HCEC 1CT (cell line): ENCODE measurements at places on chromosomes 7 and 10.

DNA sequence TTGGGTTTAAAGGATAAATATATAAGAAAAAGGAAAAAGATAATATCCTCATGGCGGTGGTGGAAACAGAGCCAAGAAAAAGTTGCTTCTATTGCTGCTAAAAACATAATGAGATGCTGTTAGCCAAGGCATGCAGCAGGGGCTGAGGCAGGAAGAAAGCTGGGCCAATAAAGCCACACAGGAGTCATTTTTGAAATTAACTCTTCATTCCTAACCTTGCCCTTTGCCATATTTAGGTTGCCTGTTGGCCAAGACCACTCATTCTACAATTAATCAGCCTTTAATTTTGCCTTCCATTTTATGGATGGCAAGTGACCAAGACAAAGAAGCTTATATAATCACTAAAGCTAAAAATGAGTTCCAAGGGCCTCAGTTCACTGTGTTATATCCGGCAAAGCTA is 58.2 kb downstream of the ARMH3 start:
- no peak for DNase-seq

DNA sequence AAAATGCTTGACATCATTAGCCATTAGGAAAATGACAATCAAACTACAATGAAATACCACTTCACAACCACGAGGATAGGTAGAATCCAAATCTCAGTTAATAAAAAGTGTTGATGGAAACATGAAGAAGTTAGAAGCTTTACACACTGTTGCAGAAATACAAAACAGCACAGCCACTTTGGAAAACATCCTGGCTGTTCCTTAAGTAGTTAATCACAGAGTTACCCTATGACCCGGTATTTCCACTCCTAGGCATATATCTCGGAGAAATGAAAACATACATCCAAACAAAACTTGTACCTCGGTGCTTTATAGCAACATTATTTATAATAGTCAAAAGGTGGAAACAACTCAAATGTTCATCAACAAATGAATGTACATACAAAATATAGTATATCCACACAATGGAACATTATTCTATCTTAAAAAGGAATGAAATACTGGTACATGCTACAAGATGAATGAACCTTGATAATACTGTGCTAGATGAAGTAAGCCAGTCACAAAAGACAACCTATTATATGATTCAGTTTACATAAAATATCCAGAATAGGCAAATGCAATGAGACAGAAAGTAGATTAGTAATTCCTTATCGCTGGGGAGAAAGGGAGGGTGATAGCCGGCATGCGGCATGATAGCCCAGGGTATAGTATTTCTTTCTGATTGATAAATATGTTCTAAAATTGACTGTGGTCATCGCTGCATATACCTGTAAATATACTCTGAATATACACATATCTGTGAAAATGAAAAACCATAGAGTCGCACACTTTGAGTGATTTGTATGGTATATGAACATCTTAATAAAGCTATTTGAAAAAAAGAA is 1.9 kb downstream of the VWDE start:
- DNase-seq = no peak

GRCh38 chr7:66206934-66207240 is 1.8 kb downstream of the TPST1 start:
- DNase-seq = no peak

DNA sequence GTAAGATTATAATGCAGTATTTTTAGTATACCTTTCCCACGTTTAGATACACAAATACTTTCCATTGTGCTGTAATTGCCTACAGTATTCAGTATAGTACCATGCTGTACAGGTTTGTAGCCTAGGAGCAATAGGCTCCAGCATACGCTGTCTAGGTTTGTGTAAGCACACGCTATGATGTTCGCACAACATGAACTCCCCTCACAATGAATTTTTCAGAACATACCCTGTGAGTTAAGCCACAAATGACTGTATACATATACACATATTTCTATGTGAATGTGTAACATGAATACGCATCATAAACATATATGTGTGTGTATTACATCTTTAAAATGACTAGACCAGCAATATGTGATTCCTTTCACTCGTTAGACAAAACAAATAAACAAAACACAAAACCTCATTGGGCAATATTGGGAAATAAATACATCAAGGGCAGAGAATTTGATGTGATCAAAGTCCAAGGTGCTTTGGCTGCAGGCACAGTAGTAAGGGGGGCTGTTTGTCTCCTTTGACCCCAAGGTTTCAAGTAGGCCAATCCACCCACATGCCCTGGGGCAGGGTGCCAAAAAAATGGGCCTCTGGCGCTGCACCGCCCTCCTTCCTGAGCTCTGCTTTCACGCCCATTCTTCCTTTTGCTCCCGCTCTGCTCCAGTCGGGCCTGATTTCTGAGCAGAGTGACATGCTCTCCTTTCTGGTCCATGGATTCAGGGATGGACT is 33.9 kb downstream of the CHN2 start:
- DNase-seq = no peak

DNA sequence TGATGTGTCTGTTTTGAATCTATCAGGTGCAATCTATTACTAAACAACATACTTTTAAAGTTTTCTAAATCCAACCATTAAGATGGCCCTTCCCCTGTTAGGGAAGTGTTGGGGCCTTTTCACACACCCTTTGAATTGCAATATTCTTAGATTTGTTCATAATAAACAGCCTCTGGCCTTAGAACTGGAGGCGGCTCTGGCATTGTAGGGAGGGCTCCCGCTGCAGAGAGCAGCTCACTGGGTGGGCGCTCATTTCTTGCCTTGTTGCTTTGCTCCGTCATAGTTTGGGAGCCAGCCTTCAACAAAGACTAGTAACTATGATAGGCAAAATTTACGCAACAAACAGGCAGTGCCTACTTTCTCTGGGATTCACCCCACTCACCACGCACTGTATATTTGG is 4.2 kb upstream of the HOXA10 start:
- peak; percentile 79 for DNase-seq

DNA sequence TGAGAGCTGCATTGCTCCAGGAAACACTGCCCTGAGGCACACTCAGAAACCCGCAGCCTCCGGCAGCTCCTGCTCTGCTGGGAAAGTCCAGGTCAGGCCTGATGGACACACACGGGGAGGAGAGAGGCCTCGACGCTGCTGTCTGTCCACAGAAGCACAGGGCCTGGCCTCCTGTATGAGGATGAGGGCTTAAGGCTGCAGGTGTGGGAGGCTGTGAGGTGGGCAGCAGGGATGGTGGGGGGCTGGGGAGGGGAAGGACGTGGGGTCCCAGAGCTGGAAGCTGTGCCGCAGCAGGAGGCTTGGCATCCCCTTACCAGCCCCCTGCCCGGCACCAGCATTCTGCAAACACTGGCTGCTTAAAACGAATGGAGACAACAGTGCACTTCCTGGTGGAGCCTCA is 186.2 kb downstream of the DNAJB6 start:
- no peak for DNase-seq

DNA sequence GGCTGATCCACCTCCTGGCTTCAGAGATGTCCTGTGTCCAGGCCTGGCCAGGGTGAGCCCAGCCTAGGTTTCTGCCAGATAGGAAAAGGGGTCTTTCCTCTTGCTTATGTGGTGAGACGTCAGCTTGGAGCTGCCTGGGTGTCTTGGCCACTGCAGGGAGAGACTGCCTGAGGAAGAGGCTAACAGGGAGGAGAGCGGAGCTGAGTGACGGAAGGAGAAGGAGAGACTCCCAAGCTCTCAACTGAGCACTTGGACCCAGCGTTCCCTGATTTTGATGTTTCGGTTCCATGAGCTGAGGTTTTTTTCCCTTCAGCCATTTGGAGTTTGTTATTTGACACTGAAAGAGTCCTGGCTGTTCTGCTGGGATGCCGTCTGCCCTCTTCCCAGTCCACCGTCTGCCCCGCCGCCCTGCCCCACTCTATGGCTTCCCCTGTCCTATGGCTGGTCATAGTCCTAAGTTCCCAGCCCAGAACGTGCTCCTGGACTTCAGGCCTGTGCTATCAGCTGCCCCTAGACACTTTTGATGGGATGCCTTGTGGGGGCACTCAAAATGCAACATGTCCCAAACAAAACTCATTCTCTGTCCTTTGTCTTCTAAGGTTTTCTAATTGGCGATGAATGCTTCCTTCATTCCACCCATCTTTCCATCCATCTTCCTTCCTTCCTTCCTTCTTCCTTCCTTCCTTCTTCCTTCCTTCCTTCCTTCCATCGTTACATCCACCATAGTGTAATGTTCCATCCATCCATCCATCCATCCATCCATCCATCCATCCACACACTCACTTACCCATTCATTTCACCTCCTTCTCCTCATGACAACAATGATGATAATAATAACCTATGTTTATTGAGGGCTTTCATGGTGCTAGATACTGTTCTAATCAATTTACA is 20.3 kb upstream of the PCBD1 start:
- no peak for DNase-seq

GRCh38 chr10:64345856-64346255 is 824.7 kb downstream of the REEP3 start:
- no peak for DNase-seq

- DNase-seq = no peak
Observed at GRCh38 chr7:66339141-66339540, 134.0 kb downstream of the TPST1 start.

GRCh38 chr10:30374353-30374752 is 25.3 kb upstream of the MTPAP start:
- no peak for DNase-seq

DNA sequence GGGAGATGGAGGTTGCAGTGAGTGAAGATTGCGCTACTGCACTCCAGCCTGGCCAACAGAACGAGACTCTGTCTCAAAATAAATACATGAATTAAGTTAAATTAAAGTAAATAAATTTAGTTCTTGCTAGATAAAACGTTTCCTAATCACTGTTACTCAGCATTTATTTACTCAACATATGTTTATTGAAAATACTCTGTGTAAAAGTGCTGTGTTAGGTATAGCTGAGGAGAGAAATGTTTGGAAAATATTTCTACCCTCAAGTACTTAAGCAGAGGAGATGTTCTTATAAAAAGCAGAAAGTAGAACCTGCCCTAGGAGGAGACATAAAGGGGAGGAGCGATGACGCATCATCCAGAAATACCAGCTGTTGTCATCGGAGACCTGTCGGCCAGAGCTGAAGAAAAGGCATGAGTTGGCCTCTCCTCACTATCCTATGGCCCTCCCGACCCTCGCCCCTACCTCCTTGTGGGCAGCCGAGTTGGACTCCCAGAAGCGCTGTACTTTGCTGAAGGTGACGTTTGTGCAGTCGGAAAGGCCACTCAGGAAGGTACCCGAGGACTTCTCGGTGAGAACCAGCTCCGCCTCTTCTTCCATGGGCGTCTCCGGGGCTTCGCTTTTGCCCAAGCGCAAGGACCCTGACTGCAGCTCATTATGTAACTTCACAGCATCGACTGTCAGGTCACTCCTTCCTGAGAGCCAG is 1.1 kb downstream of the RRP12 start:
- DNase-seq = peak; percentile 65

GRCh38 chr7:37118004-37118403 is 330.7 kb downstream of the ELMO1 start:
- DNase-seq = no peak

DNA sequence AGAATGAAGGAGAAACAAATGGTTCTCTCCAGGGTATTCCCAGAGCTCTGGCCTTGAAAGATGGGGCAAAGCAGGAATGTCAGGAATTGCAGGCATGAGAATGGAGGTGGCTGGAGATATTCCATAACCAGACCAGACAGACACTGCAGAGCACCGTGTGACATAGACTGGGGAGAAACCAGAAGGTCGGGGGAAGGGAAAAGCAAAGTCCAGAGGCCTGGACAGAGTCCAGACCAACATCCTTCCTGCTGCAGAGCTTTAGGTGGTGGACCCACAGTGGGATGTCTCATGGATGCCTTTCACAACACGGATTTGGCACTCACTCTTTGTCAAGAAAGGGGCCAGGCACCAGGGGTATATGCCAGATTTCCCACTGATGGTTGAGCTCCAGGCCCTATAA is 177.2 kb upstream of the INHBA start:
- peak; percentile 78 for DNase-seq

- DNase-seq = peak; percentile 99
Observed at GRCh38 chr7:44735403-44736165, 13.1 kb upstream of the ZMIZ2 start.

DNA sequence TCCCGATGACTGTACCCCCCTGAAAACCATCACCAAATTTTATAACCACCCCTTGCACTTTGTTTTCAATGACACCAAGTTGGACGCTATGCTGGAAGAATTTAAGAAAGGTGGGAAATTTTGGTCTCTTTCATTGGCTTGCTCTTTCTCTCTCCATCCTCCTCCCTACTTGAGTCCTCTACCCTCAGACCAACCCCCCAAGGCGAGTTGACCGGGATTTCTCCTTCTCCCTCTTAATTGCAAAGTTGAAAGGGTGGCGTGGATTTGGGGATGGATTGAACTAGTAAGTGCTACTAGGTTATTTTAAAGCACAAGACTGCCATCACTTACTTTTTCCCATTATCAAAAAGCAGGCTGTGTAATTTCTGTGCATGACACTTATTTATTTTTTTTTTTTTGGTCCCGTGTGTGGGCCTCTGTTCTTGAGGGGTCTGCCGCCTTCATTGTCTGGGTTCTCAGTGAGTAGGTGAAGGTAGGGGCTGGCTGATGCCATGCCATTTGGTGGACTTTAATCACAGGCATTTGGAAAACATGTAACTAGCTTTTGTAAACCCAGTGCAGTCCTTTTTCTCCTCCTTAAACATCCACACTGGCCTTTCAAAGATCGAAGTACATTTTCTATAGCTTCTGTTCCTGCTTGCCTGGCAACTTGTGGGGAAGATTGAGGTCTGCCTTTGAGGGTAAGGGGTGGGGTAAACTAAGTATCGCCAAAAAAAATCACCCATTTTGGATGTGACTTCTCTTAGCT is 2.1 kb downstream of the CNNM2 start:
- DNase-seq = no peak

DNA sequence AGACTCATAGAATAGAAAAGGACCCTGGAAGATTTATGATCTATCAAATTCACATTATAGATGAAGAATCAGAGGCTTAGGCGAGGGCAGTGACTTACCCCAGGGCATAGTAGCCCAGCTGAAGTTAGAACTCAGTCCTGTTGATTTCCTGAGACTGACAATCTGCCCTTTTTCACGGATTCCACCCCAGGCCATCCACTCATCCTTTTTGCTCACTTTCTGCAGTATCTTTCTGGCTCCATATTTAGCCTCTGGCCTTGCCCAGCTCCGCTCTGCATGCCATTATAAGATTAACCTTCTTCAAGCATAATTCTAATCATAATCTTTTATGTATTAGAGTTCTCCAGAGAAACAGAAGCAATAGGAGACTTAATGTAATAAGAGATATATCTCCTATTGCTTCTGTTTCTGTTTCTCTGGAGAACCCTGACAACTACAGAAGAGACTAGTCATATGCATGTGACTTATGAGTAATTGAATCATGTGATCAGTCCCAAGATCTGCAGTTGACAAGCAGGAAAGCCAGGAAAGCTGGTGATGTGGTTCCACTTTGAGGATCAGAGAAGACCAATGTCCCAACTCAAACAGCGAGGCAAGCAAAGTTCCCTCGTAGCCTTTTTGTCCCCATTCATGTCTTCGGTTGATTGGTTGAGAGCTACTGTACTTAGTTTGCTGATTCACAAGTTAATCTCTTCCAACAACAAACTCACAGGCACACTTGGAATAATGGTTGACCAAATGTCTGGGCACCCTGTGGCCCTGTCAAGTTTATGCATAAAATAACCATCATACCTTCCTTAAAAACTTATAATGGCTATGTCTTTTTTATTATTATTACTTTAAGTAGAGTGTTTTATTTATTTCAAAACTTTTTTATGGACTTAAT is 412.1 kb downstream of the SUGCT start:
- peak; percentile 73 for DNase-seq

GRCh38 chr10:10730471-10731043 is 287.1 kb upstream of the CELF2 start:
- no peak for DNase-seq
